ENCODE measurements at places on chromosomes 7 and 10. TPM values are rescaled to one million over a fixed set of nuclear protein-coding genes. Genes with fewer than 3 reads are reported as not detected.

Gene ANKRD61
- total RNA-seq = not detected

Gene METTL27
- total RNA-seq = 14.4 TPM

Gene HYAL4
- total RNA-seq = 0.23 TPM

Gene APBB1IP
- total RNA-seq = 8.0 TPM

Gene BLVRA
- 35.9 TPM for total RNA-seq

Gene CNPY1
- total RNA-seq = not detected

Gene CYCS
- total RNA-seq = 138 TPM

Gene SLC16A9
- 8.0 TPM for total RNA-seq

Gene HOXA1
- total RNA-seq = 18.8 TPM

Gene STRIP2
- 0.52 TPM for total RNA-seq

Gene ST8SIA6
- total RNA-seq = 0.73 TPM

Gene TMEM176A
- 30.7 TPM for total RNA-seq

Gene GSAP
- total RNA-seq = 39.7 TPM

Gene CYP2E1
- 2.9 TPM for total RNA-seq

Gene FAM180A
- 1.1 TPM for total RNA-seq

Gene AKR1C4
- not detected for total RNA-seq

Gene TAS2R4
- 4.7 TPM for total RNA-seq

Gene MTURN
- total RNA-seq = 27.7 TPM

Gene PSD
- 5.1 TPM for total RNA-seq

Gene NPFFR1
- 0.05 TPM for total RNA-seq

Gene VGF
- total RNA-seq = not detected

Gene IFIT1B
- total RNA-seq = not detected

Gene MYL10
- total RNA-seq = not detected

Gene EPHA1
- total RNA-seq = 24.9 TPM

Gene USP54
- 124 TPM for total RNA-seq

Gene IGFBP1
- total RNA-seq = not detected

Gene CAV2
- 64.4 TPM for total RNA-seq

Gene MPLKIP
- total RNA-seq = 25.2 TPM

Gene GPNMB
- total RNA-seq = 93.6 TPM

Gene SRGN
- 50.0 TPM for total RNA-seq

Gene SP4
- total RNA-seq = 13.3 TPM

Gene FBXL13
- total RNA-seq = 4.0 TPM

Gene EN2
- not detected for total RNA-seq

Gene SKIDA1
- total RNA-seq = 3.6 TPM

Gene PGAM2
- 0.62 TPM for total RNA-seq

Gene CPED1
- total RNA-seq = 61.4 TPM

Gene MPP7
- 35.8 TPM for total RNA-seq

Gene NUP205
- 58.1 TPM for total RNA-seq

Gene CDHR3
- total RNA-seq = 6.0 TPM

Gene PBLD
- total RNA-seq = 13.9 TPM

Gene WNT2
- total RNA-seq = 2.2 TPM

Gene TMEM243
- total RNA-seq = 39.3 TPM

Gene FGFR2
- total RNA-seq = 36.2 TPM

Gene INHBA
- total RNA-seq = 2.9 TPM

Gene CROT
- total RNA-seq = 96.9 TPM

Gene CPA2
- total RNA-seq = not detected

Gene EVX1
- total RNA-seq = 5.6 TPM

Gene TMEM139
- total RNA-seq = 34.0 TPM

Gene PAPOLB
- total RNA-seq = 0.29 TPM

Gene KDM7A
- 17.7 TPM for total RNA-seq

Gene FAM131B
- total RNA-seq = 0.57 TPM

Gene UNC5B
- total RNA-seq = 61.8 TPM

Gene ENO4
- 0.73 TPM for total RNA-seq

Gene COBL
- total RNA-seq = 1.3 TPM

Gene CALD1
- 389 TPM for total RNA-seq

Gene ADARB2
- not detected for total RNA-seq

Gene STK17A
- 7.7 TPM for total RNA-seq

Gene TAS2R41
- not detected for total RNA-seq
